Astrocyte of the spinal cord (primary cell): ENCODE measurements at places on chromosomes 5 and 9.

DNA sequence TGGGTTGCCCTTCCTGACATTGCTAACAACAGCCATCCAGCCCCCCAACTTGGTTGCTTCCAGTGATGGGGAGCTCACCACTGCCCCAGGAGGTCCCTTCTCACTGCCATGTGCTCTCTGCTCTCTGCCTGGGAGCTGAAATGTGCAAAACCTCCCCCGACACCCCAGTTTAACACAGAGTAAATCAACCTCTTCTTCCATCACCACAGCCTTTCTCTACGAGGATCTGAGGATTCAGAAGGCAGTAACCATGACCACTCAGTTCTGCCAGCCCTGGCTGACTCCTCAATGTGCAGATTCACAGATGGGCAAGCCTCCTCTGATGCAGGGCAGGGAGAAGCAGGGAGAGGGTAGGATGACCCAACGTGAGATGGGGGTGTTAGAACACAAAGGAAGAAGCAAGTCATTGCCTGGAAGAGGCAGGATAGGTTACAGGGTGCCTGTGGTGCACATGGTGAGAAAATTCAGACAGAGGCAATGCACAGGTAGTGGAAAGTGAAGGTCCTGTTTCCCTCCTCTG lies 185.0 kb downstream of the DAB2IP start:
- no peak for DNase-seq

DNA sequence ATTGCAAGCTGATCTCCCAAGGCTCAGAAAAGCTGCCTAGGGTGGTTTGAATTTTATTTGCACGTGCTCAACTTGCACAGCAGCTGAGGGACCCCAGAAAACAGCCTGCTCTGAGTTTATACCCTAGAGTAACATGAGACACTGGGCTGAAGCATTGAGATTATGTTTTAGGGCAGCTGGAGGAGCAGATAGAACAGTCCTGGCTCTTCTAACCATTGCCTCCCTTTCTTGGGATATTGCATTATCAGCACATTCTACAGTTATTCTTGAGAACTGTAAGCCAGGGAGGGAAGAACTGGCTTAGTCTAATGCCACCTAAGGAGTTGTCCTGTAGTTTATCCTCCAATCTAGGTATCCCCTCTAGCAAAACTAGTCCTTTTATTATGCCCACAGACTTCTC lies 10.3 kb downstream of the SMC2 start:
- DNase-seq = no peak

- DNase-seq = no peak
Measured at GRCh38 chr5:151671950-151672349, 14.8 kb downstream of the SPARC start.

DNA sequence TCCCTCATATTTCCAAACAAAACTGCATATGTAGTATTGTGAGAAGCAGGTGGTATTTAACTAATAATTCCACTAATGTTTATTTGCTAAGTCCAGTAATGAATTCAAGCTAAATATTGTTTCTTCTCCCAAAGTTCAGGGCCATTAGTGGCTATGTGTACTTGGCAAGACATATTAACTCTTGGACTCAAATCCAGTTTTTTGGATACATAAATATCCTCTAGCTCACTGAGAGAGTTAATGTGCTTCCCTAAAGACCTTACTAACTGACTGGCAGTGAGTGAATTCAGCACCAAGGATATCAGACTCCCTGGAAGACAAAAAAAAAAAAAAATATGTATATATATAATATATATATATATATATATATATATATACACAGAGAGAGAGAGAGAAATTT lies 214.1 kb downstream of the RAB3C start:
- DNase-seq = no peak

- no peak for DNase-seq
Measured at GRCh38 chr9:120846906-120847305, 4.2 kb upstream of the PSMD5 start.
